ENCODE measurements at places on chromosomes 7 and 10. TPM values are rescaled to one million over a fixed set of nuclear protein-coding genes. Genes with fewer than 3 reads are reported as not detected.

The CALHM1 gene
- total RNA-seq, result not detected

The CPA2 gene
- not detected for total RNA-seq

The POP7 gene
- 21.2 TPM for total RNA-seq

The FGFR2 gene
- total RNA-seq, result under 0.01 TPM

All from dermis lymphatic vessel endothelial cell (primary cell).